ENCODE measurements at places on chromosomes 6 and 20.
A peak's percentile ranks its signal among the peaks of the same experiment; 100 is the strongest.

DNA sequence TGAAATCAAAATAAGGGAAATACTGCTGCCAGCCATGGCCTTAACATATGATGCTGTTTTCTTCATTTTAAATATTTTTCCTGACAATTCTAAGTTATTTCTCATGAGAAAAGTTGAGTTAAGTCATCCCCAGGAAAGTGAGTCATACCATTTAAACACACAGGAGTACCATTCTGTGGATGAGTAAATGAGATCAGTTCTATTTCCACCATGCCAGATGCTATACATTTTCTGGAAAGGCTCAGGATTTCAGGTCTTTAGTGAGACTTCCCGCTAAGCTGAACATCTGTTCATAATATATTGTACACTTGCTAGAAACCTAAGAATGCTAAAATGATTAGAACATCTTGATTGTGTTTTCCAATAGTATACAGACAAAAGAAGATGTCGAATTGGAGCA is 256.2 kb upstream of the MANEA start:
- peak; percentile 90 for DNase-seq

DNA sequence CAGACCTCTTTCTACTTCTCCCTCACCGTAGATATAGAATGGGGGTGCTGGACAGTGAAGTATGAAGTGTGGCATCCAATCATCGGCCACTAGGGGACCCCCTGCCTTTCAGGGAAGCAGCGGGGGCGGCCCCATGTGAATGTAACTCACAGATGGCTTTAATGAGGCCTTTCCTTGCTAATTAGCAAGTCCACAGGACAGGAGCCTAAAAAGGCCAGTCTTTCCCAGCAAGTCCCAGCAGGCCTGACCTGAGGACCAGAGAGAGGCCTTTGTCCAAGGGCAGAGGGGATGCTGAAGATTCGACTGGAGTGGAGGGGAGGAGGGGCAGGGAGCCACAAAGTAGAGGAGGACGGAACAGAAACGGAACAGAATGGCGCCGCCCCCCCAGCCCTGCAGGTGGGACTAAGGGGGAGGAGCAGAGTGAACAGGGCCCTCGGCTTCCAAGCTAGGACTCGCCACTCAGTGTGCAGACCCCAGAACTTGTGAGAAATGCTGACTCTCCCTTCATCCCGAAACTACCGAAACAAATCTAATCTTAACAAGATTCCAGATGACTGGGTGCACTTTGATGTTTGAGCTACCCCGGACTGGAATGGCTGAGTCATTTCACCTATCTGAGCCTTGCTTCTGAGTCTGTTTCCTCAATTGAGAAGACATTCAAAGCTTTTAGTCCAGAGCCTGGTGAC is 5.8 kb downstream of the C6orf132 start:
- peak; percentile 94 for DNase-seq

- peak; percentile 83 for DNase-seq
These were observed 36.5 kb upstream of the BCLAF1 start for GRCh38 chr6:136326038-136326553.

DNA sequence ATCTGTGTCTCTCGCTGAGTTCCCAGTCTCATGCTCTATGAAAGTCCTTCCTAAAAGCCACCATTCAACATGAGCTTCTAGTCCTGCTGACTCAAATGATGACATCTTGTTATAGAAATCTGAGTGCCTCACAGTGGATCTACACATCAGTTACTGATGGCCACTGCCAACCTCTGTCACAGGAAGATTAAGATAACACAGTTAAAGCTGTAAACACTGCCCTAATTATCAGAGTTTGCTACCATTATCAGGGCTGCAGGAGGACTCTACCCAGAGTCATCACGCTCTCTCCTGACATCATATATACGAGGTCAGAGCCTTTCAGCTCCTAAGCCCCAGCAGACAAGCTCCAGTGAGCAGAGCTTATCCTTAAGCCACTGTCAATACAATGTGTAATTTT is 63.2 kb downstream of the HIVEP2 start:
- no peak for DNase-seq

DNA sequence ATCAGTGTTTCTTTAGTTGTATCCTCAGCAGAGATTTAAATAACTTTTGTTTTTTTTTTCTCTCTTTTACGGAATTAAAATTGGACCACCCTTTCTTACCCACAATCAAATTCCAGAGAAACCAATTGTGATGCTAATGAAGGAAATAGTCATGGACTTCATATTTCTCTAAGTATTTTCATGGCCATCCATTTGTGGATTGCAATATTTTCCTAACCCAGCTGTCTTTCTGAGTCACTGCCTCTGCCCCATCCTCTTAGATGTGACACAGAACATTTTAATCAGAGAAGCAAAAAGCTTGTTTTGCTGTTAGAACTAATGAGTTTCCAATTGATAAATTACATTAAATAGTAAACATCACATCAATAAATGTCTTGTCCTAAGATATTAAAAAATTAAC is 405.5 kb upstream of the ADGRB3 start:
- DNase-seq: no peak

DNA sequence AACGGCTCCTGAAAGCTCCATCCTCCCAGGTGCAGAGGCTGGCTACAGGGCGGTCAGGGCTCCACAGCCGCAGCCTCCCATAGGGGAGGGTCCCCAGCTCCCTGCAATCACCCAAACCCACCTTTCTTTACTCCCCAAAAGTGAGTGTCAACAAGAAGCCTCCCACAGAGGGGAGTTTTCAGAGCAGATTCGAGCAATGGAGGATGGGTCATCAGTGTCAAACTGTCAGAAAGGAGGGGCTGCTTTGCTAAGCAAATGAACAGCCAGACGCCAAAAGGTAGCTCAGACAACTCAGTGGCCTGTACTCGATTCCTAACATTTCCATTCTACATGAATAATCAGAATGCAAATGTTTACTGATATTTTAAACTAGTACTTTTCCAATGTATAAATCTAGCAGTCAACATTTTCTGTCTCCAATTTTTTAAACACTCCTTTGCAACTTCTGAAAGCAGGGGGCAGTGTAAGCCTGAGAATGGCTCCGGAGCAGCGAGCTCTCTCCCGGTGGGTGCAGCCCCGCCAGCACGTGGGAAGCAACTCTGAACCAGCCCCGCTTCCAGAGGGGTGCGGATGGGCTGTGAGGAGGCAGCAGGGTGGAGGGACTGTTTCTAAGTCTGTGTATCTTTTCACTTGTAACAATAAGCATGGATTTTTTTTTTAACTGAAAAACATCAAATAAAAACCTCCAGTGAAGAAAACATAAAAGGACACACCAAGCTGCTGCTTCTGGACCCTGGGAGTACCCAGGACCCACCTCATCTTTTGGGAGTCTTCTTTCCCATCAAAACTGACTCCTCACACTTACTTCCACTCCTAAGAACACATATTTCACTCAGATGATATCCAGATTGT is 54.9 kb downstream of the TAF4 start:
- DNase-seq: peak; percentile 35

DNA sequence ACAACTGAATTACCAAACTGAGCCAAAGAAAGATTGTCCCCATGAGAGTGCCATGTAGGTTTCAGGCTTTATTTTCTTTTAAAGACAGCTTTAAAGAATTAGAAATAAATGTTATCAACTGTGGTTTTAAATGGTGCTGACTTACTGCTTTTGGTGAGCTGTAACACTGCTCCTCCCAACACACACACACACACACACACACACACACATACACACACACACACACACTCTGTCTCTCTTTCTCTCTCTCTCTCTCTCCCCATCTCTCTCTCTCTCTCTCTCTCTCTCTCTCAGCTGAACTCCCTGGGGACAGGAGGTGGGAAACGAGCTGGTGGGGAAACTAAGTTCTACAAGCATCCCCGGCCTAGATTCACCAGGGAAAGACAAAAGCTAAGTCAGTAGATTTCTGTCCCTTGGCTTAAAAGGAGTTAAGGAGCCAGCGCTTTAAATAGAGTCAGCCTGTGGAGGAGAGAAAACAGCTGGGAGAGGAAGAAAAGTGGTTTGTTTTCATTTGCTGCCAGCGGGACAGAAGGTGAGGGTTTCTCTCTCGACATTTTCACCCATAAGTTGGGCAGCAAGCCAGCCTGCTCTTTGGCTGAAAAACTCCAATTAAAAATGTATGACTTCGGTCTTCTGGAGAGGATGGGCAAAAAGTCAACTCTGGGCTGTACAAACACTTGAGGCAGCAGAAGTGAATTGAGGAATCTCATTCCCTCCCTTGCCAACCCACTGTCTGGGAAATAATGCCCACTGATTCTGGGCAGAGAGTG is 27.4 kb downstream of the CBLN4 start:
- DNase-seq: peak; percentile 6

GRCh38 chr6:15148356-15148946 is 97.4 kb upstream of the JARID2 start:
- peak; percentile 82 for DNase-seq

DNA sequence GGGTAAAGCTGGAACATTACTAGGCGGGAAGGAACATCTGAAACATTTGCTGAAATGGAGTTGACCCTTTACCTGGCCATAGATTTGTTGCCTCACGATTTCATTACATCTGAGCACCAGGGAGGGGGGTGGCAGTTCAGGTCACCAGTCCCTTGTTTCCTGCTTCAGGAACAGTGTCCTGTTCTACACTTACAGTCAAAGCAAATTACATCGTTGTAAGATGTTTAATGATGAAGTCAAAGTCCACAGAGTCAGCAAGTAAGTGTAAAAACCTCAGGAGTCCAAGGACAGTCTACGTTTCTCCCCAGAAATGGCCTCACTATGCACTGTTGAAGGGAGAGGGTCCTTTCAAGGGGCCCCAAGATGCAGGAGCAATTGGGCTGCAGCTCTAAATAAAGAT is 8.9 kb upstream of the MICB start:
- no peak for DNase-seq

DNA sequence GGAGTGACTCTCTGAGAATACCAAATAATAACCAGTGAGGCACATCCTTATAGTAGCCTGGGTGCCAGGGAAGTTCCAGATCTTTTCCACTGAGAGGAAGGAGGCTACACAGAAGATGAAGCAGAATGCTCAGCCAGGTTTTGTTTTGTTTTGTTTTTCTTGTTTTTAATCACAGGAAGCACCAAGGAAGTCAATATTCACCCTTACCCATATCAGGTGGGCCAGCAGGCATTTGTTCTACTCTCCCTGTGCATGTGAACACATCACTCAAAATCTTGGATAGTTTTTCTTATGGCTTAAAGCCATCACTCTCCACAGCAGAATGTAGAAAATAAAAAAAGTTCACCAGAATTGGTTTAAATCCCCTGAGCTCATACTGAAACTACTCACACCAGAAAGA is 10.5 kb downstream of the SLC17A1 start:
- no peak for DNase-seq

DNA sequence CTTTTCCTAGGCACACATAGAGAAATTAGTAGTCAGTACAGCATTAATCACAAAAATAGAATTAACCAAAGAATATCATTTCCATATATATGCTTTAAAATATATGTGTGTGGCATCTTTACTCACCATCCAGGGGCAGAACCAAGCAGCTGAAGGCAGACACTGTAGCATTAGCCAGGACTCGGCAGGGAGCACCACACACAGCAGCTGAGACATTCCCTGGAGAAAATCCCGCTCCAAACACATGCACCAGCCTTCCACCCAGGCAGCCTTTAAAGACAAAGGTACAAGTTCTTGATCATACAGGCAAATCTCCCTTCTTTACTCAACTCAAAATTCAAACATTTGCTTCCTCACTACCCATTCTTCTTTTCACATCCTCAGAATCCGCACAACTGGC is 64.7 kb downstream of the PKHD1 start:
- DNase-seq: peak; percentile 79

GRCh38 chr6:165848086-165848426 is 185.0 kb upstream of the PDE10A start:
- no peak for DNase-seq

GRCh38 chr6:134363323-134364039 is 45.6 kb upstream of the SGK1 start:
- peak; percentile 17 for DNase-seq

DNA sequence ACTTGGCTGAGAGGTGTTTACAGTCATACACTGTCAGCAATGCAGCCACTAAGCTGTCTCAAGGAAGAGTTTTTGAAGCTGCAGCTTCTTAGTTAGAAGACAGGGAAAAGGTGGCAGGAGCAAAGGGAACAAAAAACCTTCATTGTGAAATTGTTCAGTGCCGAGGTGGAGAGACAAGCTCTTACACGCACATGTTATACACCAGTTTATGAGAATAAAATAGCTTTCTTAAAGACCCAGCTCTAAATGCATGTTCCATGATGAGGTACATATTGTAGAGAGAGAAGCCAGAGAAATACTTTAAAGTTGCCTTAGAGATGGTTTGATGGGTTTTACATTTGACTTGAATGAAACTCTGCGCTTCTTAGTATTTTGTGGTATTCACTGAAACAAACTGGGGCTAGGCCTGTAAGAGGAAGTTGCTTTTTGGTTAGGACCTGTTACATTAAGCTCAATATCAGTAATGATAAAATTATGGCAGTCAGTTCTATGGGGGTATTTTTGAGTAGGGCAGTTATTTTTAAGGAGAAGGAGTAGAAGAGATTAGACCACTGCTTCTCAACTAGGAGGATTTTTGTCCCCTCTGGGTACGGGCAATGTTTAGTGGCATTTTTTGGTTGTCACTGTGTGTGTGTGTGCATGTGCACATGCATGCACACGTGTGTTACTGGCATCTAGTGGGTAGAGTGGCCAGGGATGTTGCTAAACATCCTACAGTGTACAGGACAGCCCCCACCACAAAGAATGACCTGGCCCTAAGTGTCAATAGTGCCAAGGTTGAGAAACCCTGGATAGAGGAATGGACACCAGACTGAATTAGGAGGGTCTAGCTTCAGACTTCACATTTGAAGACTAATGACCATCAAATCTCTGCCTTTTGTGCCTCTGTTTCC is 9.8 kb downstream of the NEDD9 start:
- no peak for DNase-seq

DNA sequence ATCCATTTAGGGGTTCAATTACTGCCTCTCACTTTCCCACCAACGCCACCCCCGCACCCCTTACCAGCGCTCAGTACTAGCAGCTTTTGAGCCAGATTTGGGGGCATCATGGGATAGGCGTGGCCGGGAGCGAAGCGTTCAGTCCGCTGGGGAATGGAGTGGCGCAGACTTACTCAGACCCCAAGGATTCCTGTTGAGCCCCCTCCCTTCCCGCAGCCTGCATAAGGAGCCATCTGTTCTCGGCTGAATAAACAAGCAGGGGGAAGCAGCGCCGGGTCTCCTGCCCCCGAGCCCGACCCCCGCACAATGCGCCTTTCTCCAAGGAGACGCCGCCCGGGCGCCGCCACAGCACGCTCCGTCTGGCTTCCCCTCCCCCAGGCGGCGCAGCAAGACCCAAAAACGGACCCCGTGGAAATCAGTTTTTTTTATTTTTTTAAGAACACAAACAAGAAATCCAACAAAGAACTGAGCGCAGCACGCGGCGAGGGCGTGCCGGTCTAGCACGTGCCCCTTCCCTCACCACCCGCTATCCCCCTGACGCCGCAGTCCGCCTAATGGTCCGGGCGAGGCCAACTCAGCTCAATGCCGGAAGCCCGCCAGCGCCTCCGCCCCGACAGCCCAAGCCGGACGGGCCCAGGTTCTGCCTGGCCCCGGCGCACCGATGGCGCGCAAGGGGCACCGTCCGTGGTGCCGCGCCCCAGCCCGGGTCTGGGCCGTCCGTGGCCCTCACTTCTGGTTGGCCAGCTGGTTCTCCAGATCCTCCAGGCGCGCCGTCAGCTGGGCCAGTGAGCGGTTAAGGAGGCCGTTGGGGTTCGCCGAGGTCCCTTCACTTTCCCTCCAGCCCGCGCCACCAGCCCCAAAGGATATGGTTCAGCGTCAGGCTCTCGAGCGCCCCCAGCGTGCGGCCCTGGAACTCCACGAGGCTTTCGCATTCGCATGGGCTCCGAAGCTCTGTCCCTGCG is 13.3 kb upstream of the RBPJL start:
- peak; percentile 85 for DNase-seq

- no peak for DNase-seq
These were observed 16.4 kb upstream of the QKI start for GRCh38 chr6:163398115-163398514.

GRCh38 chr6:47078991-47079390 is 36.9 kb upstream of the ADGRF1 start:
- no peak for DNase-seq

GRCh38 chr6:55212156-55212555 is 37.8 kb downstream of the HCRTR2 start:
- DNase-seq: no peak
